ENCODE measurements at places on chromosomes 6 and 20. TPM values are rescaled to one million over a fixed set of nuclear protein-coding genes. Genes with fewer than 3 reads are reported as not detected.

DNA sequence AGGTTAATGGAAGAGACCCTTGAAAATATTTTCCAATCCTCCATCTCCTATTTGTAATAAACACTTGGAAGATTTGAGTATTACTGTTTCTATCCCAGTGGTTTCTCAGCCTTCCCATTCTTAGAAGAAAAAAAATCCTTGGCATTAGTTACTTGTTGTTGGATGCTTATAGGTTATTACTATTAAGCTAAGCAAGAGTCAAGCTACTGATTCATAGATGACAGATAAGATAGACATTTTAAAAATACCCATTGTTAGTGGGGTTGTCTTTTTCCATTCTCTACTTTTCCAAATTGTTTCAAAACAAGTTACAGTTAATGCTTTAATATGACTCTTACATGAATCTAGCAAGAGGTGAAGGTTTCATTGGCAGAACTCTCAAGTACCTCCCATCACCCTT lies 158.5 kb downstream of the HIVEP2 start:
- DNase-seq: no peak

DNA sequence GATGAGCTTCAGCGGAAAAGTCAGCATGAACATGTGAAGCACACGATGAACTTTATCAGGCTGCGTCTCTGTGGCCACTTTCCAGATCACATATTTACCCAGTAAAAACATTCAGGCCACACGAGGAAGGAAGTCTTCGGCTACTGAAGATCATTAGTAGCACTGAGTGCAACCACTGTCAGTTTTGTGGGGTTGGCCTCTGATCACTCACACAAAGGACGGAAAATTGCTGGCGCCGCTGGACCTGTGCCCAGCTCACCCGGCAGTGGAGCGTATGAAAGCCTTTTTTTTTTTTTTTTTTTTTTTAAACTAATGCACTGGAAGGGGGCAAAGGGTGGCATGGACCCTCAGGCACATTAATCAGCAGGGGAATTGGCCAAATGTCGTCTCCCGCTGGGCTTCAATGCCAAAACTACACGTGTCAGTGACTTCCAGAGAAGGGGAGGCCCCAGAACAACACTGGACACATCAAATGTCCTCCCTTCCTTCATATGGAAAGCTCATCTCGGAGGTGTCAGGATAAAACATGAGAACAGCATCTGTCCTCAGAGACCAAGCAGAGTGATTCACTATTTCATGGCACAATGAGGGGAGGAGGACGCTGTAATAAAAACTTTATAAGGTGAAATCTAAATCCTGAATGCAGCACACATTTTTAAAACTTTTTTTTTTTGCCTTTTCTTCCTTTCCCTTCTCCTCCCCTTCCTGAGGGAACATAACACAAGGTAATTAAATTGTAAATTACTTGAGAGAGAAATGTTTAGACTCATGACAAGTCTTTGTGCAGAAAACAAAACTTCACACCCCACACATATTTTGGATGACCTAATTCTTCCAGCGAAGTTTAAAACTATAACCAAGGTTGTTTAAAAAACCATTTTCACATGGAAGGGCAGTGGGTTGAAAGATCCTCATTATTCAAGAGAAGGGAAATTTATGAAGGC lies 223.4 kb downstream of the FOXC1 start:
- DNase-seq: peak; percentile 62

DNA sequence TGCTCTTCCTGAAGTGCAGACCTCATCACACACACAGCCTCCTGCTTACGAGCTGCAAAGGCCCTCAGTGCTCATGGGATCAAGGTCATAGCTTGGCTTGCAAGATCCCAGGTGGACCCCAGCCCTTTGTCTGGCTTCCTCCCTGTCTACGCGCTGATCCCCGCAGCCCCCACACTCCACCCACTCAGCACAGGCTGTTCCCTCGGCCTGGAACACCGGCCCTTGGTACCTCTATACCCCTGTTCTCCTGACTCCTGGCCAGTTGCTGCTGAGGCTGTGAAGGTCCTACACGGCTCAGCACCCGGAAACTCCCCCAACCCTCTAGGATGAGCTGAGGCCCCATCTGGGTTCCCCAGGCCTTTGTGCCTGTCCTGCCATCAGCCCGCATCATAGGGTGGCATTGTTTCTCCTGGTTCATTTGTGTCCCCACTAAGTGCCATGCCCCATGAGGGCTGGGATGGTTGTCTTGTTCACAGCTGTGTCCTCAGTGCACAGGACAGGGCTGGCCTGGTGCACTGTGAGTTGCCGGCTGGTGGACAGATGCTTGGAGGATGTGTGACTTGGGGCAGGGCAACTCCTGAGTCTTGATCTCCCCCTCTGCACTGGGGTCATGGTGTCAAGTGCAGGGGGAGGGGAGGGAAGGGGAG lies 57.0 kb downstream of the ADNP start:
- DNase-seq: no peak

DNA sequence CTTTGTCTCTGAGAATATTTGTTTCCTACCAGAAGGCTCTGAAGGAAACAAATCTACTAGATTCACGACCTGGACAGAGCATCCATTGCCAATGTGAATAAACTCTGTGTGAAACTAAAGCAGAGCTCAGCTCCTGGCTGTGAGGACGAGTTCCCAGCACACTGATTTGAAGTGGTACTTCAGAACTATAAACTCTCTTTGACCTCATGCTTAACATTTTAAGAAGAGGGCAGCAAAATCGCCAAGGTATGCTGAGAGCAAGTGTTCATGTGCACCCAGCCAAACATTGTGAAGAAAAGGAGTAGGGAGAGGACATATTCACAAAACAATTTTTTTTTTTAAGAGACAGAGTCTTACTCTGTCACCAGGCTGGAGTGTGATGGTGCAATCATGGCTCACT lies 33.7 kb upstream of the ZNF133 start:
- no peak for DNase-seq

GRCh38 chr20:44419131-44419844 lies 56.4 kb upstream of the TTPAL start:
- no peak for DNase-seq

DNA sequence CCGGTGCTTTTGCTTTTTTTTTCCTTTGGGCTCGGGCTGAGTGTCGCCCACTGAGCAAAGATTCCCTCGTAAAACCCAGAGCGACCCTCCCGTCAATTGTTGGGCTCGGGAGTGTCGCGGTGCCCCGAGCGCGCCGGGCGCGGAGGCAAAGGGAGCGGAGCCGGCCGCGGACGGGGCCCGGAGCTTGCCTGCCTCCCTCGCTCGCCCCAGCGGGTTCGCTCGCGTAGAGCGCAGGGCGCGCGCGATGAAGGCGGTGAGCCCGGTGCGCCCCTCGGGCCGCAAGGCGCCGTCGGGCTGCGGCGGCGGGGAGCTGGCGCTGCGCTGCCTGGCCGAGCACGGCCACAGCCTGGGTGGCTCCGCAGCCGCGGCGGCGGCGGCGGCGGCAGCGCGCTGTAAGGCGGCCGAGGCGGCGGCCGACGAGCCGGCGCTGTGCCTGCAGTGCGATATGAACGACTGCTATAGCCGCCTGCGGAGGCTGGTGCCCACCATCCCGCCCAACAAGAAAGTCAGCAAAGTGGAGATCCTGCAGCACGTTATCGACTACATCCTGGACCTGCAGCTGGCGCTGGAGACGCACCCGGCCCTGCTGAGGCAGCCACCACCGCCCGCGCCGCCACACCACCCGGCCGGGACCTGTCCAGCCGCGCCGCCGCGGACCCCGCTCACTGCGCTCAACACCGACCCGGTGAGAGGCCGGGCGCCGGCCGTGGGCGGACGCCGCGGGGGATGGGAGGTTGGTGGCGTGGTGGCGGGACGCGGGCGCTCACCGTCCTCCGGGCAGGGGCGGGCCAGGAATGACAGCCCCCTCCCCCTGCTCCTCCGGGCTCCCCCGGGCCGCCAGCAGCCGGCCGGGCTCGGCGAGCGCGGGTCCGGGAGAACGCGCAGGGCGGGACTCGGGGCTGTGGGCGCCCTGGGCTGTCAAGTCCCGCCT lies 606 bp downstream of the ID4 start:
- peak; percentile 23 for DNase-seq

GRCh38 chr6:131787079-131787478 lies 20.7 kb upstream of the ENPP1 start:
- DNase-seq: no peak

DNA sequence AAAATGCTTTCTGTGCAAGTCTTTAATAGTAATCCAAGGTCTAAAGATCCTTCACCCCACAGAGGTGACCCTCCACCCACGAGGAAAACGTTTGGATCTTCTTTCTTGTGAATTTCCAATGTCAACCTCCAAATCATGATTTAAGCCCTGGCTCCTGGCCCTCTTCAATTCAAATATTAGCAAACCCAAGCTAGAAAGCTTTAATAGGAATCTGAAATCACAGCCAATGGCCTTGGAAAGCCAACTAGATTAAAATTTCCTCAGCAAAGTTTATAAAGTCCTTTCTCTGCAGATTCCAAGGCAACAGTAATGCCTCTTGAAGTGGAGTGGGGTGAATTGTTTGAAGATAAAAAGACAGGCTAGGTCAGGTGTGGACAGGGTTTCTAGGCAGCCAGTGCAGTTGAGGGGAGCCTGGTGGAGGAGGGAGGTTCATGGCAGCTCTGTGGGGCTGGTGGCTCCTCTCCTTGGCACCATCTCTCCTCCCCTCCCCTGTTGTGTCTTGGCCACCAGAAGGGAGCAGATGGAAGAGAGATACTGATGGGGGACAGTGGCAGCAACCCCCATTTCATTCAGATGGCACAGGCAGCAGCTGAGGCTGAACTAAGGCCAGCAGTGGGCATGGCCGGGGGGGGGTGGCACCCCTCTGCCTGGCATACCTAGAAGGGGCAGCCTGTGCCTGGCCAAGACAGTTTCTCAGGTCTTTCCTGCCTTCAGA lies 12.0 kb upstream of the UQCC2 start:
- no peak for DNase-seq

DNA sequence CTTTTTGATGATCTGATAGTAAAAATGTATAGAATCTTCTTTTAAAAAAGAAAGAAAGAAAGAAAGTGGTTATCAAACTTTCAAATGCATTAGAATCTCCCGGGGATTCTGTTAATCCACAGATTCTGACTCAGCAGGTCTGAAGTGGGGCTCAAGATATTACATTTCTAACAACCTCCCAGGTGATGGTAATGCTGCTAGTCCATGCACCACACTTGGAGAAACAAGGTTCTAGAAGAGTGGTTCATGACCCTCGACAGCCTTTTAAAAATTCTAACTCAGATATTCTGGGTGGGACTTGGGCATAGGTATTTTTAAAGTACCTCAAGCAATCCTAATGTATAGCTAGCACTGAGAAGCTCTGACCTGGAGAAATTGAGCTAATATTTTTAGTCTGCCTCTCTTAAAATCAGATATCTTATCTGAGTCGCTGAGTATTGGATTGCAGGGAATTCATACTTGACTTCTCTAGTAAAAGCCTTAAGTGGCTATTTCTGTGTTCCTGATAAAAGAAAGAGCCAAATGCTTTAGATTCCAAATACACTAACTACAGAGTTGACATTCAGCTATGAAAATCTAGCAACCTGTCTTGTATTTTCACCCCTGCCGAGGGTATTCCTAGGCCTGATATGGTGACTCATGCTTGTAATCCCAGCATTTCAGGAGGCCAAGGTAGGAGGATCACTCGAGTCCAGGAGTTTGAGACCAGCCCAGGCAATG lies 252.4 kb downstream of the PHACTR1 start:
- DNase-seq: no peak

DNA sequence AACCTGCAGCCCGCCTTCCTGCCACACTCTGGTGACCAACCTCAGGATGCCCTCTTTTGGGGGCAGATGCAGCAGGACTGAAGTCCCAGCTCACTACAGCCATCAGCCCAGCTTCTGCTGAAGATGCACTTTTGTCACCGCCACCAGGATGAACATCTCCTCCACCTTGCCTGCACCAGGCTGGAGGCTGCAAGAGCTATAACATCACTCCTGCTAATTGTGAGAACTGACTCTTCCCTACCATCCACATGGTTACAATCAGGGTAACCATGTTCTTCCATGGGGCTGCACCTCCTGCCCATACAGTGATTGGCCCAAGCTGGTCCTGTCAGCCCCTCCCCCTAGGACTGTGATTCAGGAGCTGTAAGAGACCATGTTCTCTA lies 2.0 kb upstream of the ACTL10 start:
- no peak for DNase-seq

GRCh38 chr20:64137598-64138031 lies 26.6 kb upstream of the MYT1 start:
- no peak for DNase-seq

Gene PDE10A
- 9.4 TPM for polyA plus RNA-seq

Gene NKX2-4
- not detected for polyA plus RNA-seq

Gene PSMB8
- 17.3 TPM for polyA plus RNA-seq

Gene MOXD1
- 3.9 TPM for polyA plus RNA-seq

Gene NEURL2
- 16.2 TPM for polyA plus RNA-seq

Gene STMND1
- polyA plus RNA-seq: not detected

Data from muscle of arm (tissue), 14 donors.